Mesenteric fat pad (tissue), 1 donor: ENCODE measurements at places on chromosomes 3 and 15.

GRCh38 chr3:23395115-23395514, 192.0 kb downstream of the UBE2E2 start:
- DNase-seq = no peak

DNA sequence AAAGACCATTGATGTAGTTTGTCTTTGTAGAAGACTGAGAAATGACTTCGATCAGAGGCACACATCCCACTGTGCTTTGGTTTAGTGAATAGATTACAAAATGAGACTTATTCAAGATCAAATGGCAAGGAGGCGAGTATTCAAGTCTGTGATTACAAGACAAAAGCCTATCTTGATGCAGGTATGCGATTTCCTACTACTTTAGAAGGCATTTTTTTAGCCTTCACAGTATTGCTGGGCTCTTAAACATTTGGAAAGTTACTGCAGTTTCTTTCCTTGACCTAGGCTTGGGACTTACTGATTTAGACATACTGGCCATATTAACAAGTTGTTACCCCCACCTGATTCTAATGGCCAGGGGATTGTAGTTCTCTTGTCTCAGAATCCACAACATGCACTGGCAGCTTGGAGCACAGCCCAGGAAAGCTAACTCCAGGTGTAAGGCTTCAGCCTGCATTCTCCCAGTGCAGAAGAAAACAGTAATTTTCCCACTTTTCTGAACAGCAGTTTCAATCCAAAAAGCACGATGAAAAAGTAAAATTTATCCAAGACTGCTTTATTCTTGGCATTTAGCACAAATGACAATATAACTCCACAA, 311.6 kb downstream of the EPHA6 start:
- no peak for DNase-seq

DNA sequence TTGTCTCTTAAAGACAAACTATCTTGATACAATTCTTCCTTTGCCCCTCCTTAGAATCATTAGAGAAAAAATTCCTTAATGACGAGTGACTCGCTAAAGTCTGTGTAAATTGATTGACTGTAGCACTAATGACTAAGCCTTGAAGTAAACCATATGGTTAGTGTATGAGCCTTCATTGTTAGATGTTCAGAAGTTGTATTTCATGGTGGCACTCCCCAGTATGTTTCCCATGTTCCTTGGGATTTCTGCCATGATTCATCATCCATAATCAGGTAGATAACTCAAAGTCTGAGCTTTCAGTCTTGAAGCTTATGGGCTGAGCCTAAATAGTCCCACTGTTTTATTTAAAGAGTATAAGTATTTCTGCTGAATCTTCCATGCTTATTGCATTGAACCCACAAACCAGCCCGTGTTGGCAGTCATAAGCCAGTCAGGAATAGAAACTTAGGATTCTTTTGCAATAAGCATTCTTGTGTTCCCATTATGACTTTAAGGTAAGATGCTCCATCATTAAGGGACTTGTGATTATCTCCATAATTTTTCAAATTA, 371.2 kb upstream of the RARB start:
- DNase-seq = no peak

- no peak for DNase-seq
Observed at GRCh38 chr15:63045465-63045840, 2.9 kb downstream of the TPM1 start.

DNA sequence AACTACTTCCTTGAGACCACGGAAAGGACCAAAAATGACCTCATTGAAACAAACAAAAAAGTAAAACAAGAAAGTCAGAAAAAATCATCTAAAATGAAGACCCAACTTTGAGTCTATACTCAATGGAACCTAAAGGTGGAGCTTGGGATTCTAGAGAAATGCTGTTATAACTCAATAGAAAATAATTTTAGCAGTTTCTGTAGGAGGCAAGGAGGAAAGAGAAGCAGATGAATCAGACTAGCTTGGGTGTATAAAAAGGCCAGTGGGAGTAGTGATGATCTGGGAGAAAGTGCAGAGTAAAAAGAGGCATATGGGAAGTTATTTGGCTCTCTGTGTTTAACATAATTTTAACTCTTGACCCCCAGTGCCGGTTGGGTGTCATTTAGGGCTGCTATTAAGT, 94.4 kb downstream of the TMCO5A start:
- DNase-seq = no peak

DNA sequence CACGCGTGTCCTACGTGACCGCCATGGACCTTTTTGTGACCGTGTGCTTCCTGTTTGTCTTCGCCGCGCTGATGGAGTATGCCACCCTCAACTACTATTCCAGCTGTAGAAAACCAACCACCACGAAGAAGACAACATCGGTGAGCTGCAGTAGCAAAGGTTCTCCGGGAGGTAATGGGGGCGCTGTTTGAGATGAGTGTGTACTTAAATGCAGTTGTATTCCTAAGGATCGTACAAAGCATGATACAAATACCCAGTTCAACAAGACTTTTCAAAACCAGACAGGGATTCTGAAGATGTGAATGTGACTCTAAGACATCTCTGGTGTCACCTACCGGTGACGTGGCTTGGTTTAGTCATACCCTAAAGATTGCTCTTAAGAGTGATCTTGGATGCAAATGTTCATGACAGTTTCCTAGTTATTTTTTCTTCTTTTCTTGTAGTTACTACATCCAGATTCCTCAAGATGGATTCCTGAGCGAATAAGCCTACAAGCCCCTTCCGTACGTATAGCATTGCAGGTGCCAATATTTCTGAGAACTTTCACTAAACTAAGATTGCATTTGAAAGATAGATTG, 556.6 kb downstream of the GABRG3 start:
- DNase-seq = no peak
